Inflammatory macrophage treated with lipopolysaccharide for 1 hour (primary cell): ENCODE measurements at places on chromosomes 1 and 21.

GRCh38 chr1:171585715-171586114 lies 36.3 kb upstream of the MYOCOS start:
- no peak for DNase-seq

GRCh38 chr1:180988253-180988752 lies 34.4 kb downstream of the STX6 start:
- no peak for DNase-seq

DNA sequence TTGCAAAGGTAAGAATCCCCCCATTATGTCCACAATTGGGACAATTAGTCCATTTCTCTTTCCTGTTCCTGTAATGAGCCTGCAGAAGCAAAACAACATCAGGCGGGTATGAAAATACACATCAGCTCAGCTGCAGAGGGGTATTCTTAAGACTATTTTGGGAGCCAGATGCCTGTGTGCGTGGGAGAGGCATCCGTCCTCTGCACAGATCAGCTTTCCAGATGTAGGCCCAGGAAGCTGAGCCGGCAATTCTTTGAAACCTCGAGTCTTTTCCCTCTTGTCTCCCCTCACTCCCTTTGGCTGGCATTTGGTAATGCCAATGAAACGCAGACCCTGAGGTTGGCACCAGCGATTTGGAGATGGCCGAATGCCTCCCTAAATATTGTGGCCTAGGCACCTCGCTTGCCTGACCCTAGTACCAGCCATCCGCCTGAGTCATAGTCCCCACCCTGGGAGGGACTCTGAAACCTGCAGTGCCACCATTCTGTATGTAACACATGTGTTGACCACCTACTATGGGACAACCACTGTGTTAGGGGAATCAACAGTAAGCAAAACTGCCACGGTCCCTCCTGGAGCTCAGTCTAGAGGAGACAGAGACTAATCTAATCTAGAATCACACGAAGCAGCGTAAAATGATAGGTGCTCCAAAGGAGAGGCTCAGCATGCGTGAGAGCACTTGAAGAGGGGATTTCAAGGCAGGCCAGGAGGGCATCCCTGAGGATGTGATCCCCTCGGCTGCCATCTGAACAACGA lies 603.0 kb downstream of the MATN1 start:
- DNase-seq = no peak

DNA sequence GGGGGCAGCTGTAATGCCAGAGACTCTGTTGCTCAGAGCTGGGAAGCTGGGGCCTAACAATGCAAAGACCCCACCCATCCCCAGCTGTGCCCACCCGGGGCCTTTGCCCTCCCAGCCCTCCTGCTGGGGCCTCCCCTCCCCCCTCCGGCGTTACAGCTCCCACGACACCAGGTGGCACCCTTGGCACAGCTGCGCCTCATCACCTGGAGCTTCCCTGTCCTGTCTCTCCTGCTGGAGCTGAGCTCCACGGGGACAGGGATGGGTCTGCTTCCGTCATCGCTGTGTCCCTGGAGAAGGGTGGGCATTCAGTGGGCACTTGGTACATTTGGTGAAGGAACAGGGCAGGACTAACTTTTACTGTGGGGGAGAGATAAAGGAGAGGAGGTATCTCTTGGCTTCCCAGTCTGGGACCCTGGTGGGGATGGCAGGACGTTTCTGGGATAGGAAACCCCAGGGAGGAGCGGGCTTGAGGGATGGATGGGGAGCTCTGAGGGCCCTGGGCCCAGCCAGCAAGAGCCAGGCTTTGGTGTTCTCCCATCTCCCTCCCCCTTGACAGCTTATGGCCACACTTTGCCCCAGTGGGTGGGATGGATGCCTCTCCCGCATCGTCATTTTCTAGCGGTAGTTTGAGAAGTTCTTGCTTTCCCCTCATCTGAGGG lies 453.2 kb downstream of the PTPRU start:
- no peak for DNase-seq

DNA sequence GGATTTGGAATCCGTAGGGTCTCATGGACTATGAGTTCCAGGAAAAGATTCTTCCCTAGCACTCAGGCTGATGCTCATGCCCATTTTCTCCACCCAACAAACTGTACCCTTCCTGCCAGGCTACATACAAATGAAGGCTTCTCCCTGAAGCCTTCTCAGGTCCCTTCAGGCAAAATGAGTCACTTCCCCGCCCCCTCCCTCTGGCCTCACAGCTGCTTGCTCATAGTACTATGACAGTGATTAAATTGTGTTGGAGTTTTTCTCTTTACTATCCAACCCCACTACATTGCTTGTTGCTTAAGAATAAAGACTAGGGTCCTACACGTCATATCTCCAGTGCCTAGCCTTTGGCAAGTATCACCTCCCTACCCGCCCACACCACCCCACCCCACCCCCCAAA lies 207.6 kb upstream of the NFIA start:
- DNase-seq = peak; percentile 93

- no peak for DNase-seq
Measured at GRCh38 chr1:24317081-24317480, 2.1 kb upstream of the GRHL3 start.

DNA sequence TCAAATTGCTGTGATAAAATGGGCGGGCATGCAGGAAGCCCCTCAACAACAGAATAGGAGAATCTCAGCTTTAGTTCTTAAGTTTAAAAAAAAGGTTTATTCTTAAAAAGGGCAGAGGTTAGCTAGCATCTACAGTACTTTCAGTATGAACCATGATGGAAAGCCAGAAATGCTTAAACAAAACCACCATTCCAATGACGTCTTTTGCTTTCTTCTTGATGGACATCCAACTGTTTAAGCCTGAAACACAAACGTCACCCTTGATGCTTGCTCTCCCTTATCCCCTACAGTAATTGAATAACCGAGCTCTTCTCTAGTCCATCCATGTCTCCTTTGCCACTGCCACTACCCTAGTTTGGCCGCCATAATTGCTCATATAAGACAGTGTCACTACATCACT lies 25.7 kb downstream of the TAF5L start:
- no peak for DNase-seq

DNA sequence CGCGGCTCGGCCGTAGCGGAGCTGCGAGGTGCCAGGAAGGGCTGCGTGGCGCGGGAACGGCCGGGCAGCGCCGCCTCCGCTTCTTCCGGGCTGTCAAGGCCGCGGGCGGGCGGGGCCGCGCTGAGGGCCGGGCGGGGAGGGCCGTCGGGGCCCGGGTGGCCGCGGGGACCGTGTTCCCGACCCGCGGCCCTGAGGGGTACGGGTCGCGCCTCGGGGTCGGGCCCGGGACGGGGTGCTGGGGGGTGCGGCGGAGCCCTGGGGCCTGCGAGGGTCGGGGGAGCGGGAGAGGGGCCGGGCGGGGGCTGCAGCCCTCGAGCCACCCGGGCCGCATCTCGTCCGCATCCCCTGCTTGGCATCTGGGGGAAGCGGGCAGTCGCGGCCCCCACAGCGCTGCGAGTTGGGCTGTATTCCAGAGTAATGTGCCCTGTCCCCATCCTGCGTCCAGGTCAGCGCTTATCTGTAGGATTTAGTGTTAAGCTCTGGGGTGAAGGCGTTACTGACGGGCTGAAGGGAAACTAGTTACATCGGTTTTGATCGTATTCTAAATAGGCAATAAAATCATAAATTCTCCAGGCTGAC lies 379 bp downstream of the RER1 start:
- no peak for DNase-seq

DNA sequence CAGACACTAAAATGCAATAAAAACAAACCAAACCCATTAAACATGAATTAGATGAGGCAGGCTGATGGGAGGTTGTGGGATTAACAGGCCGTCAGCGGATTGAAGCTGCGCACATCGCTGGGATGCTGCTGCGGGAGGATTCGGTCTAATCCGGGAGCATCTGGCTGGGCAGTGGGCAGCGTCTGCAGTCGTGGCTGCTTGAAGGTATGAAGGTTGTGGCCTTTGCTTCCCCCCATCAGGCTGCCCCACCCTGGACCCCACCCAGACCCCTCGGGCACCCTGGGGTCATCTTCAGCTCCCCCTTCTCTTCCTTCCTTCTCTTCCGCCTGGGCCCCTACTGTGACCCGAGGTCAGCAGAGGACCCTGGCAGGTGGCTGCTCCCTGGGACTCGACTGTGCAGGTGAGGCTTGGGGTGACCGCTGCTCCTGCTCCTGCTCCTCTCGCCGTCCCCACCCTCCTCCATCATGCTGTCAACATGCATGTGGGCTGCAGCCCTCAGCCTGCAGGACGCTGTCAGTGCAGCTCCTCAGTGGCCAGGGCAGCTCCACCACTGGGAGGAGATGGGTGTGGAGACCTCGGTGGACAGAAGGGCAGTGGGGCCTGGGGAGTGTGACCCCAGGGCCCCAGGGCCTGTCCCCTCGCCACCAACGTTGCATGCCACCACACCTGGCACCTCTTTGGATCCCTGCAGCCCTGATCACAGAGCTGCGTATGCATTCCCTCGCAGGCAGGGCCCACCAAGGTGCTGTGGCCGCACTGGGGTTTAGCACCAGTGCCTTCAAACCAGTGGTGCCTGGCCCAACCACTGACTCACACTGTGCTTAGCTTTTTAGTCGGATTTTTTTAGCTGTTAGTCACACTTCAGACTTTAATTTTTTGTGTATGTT lies 112.2 kb upstream of the COL6A1 start:
- no peak for DNase-seq

DNA sequence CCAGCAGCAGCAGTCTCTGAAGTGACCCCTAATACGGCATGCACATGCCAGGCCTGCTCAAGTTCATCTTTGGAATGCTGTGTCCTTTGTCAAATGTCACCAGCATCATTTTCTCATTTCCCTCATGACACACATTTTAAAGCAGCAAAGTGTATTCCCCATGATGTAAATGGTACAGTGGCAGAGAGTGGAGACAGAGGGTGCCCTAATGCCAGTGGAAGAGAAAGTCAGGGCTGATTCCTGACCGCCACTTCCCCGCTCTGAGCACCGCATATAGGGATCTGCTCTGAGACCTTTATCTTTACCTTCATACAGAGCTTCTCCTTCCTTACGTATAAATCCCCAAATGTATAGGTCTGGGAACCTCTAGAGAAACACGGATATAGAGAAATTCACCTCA lies 222.3 kb upstream of the SGIP1 start:
- DNase-seq = no peak

- no peak for DNase-seq
Measured at GRCh38 chr1:46530311-46530710, 21.1 kb downstream of the KNCN start.

DNA sequence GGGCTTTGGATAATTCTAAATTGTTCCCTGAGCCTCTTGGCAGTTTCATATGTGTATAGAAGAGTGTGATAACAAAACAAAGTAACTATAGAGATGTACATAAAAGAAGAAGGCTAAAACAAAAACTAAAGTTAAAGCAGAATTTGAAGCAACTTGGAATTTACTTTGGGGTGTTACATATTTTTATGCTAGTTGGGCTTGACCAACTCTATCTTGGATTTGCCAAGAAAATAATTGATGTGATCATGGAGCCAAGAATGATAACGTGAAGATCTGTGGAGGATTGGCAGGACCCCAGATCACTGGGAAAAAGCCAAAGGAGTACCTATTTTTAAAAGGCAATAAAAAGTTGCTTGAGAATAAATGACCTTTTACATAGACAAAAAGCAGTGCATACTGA lies 206.9 kb downstream of the LMO4 start:
- no peak for DNase-seq

- DNase-seq = no peak
Measured at GRCh38 chr1:42279055-42279454, 56.0 kb downstream of the FOXJ3 start.

DNA sequence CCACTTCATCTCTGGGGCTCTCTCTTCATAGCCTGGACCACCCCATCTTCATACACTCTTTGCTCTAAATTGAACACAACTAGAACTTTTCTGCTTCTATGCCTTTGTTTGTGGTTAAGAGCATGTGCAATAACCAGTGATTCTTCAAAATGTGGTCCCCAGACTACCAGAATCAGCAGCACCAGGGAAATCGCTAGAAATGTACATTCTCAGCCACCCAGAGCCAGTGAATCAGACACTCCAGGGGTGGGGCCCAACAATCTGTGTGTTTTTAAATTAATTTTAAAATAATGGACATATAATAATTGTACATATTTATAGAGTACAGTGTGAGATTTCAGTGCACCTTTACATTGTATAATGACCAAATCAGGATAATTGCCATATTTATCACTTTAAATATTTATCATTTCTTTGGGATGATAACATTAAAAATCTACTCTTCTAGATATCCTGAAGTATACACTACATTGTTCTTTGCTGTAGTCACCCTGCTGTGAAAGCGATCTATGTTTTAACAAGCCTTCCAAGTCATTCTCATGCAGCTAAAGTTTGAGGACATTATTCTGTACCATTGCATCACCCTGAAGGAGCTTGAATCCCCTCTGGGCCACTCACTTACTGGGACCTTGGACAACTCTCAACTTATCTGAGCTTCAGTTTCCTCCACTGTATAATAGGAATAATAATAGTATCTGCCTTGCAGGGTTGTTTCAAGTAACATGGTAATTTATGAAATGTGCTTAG lies 10.8 kb downstream of the GRHL3 start:
- DNase-seq = no peak

- DNase-seq = no peak
Measured at GRCh38 chr1:198003468-198003867, 86.3 kb downstream of the LHX9 start.

DNA sequence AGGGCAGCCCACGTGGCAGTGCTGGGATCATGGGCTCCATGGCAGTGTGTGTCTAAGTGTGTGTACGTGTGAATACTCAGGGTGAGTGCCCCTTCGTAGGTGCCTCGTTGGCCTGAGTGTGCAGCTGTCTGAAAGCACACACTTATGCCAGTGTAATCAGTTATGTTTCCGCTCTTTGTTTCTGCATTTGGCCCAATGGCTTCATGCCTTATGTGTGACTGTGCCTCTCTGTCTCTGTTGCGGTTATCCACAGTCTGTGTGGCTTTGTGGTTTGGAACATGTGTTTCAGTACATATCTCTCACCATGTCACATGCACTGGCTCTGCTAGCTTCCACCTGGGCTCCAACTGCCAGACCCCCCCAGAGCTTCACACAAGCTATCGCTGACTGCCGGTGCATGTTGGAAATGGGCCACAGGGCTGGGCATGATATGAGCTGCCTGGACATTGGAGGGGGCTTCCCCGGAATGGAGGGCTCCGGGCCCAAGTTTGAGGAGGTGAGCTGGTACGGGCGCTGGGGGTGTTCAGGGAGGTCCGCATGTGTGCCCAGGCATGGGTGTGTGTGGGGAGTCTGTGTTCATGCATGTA lies 70.3 kb upstream of the TINAGL1 start:
- no peak for DNase-seq

- no peak for DNase-seq
Measured at GRCh38 chr1:233144434-233144833, 151.1 kb downstream of the PCNX2 start.

DNA sequence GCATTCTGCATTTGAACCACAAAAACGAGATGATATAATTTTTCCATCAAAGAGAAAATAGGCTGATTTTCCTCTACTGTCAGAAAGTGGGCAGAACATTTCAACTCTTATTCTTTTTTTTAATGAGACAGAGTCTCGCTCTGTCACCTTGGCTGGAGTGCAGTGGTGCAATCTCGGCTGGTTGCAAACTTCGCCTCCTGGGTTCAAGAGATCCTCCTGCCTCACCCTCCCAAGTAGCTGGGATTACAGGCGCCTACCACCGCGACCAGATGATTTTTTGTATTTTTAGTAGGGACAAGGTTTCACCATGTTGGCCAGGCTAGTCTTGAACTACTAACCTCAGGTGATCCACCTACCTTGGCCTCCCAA lies 11.6 kb downstream of the DSTYK start:
- no peak for DNase-seq

- no peak for DNase-seq
Measured at GRCh38 chr1:187999973-188000372, 1171.2 kb downstream of the PLA2G4A start.
